ENCODE measurements at places on chromosomes 5 and 9.
A peak's percentile ranks its signal among the peaks of the same experiment; 100 is the strongest.

GRCh38 chr5:106094204-106094607 is 1576.5 kb downstream of the EFNA5 start:
- peak; percentile 55 for DNase-seq

DNA sequence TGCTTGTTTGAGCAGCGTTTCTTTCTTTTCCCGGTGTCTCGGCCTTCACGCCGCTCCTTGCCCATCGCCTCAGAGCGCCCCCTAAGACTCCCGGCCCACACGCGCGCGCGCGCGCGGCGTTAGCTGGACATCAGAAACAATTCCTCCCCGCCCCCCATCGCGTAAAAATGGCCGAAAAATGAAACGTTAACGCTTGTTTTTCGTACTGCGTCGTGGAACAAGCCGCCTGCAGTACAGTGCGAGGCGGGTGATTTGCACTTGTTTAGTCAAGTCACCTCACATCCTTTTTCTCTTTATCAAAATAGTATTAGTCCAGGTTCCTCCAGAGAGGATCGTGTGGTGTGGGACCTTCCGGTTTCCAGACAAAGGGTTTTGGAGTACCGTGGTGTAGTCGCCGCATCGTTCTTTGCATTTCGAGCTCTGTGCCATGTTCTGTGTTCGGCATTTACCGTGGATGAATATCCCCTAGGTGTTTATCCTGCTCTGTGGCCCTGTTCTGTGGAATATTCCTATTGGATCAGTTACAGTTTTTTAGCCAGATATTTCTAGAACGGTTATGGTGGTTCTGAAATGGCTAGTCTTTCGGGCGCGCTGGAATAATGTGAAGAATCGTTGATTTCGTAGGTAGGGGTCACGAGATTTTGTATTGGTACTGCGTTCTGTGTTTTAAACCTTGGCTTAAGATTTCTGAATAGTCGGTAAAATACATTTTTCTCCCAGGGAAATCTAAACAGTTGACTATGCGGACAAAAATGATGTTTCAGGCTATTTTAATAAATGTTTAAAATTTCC is 1.0 kb downstream of the MATR3 start:
- DNase-seq, result peak; percentile 5

DNA sequence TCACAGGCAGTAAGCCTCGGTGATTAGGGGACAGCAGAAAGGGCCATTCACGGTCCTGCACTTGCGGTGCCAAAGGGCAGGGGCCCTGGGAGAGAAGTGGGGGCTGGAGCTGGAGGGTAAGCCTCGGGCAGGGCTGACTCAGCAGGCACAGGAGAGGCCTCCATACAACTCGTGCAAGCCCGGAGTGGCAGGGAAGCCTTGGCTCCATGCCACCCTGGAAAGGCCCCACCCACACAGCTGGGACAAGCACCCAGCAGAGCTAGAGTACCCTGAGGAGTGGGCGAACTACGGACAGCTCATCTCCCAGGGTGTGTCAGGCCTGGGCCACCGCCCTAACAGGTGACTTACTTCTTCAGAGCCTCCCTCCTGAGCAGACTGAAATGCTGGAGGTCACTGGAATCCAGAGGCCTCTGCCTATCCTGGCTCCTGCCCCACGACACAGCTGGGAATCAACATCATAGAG is 5.6 kb upstream of the CAMK2A start:
- no peak for DNase-seq

GRCh38 chr9:109316207-109316640 is 4.6 kb downstream of the EPB41L4B start:
- DNase-seq, result peak; percentile 72

DNA sequence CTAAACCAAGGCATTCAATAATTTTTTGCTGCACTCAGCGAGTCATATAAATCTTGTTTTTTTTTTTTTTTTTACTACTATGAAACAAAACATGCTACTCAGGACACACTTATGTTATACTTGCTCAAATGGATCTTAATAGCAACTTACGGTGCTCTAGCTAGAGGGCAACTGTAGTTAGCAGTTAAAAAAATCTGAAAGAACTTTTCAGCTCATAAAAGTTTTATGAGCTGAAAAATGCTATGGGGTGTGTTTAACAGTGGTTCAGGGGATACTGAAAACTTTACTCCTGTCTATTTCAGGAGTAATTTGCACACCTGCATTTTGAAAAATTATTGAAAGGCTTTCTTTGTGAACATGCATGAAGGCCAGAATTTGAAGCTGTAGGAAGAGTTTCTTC is 53.4 kb downstream of the VCAN start:
- DNase-seq, result no peak

GRCh38 chr9:130200038-130200849 is 28.0 kb downstream of the NCS1 start:
- no peak for DNase-seq

Measured in NCI-H2107 (cell line).